Suppressor macrophage treated with lipopolysaccharide for 1 hour (primary cell): ENCODE measurements at places on chromosomes 2 and 18.

- no peak for DNase-seq
Observed at GRCh38 chr18:22848615-22849014, 84.5 kb upstream of the RBBP8 start.

GRCh38 chr18:22678486-22678885 is 254.6 kb upstream of the RBBP8 start:
- no peak for DNase-seq

DNA sequence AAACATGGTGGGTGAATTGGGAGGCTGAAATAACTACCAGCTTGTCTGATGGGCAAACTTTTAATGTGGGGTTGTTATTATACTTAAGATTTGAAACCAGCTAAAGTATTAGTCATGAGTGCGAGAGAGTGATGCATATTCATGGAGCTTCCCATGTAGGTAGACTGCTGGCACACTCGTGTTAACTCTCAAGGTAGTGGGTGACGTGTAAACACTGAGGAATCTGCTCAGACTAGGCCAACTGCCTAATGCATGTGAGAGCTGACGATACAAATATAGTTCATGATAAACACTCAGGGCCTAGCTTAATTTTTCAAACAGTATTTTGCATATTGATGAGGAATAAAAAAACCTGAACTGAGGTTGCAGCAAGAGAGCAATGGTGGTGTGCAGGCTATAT is 1165.7 kb upstream of the PIK3C3 start:
- DNase-seq = no peak

- no peak for DNase-seq
Observed at GRCh38 chr18:75141166-75141565, 67.8 kb downstream of the PTGR3 start.

DNA sequence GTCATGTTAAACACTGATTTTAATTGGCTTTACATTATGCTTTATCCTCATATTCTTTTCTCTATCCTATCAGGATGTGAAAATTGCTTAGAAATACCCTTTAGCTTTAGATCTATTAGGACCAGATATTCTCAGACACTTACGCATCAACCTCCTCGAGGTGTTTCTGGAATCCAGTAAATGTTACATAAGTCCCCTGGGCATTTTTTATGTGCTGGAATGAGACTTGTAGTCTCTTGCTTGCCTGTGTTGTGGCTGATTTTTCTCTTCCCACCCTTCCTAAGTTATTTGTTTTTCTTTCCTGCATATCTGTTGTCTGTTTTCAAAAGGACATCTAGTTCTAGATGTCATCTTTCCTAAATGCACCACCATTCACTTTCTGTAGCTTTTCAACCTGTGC is 197.1 kb downstream of the CCDC85A start:
- DNase-seq = no peak
